Cardiac muscle cell (in vitro differentiated cells and primary cell): ENCODE measurements at places on chromosomes 5 and 9. TPM values are rescaled to one million over a fixed set of nuclear protein-coding genes. Genes with fewer than 3 reads are reported as not detected.

SEMA5A gene
- 12.9 and 15.7 TPM in 2 replicates for polyA plus RNA-seq

MYOZ3 gene
- 10.7 and 13.8 TPM in 2 replicates for polyA plus RNA-seq

DNA sequence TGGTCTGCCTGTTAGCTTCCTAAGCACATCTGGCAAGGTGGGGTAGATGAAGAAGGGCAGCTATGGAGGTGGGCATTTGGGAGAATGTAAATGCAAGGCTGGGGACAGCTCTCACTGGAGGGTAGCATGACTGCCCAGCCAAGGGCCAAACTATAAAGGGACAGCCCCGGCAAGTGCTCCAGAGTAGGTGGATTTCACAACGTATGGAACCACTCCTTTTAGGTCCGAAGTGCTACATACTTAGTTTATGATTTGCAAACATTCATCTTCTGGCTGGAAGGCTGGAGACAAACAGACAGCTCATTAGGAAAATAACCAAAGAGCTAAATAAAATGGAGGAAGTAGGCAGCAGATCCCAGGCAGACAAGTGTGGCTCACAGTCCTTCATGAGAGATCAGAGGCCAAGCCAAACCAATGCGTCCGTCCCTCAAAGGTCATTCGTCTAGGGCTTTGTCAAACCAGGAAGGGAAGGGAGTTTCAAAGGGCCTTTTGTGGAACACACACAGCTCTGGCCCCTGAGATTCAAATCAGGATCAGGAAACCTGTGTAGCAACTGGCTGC is 42.5 kb upstream of the GLRX start:
- DNase-seq: no peak

FGF10 gene
- polyA plus RNA-seq: 43.7 and 68.6 TPM in 2 replicates

DNA sequence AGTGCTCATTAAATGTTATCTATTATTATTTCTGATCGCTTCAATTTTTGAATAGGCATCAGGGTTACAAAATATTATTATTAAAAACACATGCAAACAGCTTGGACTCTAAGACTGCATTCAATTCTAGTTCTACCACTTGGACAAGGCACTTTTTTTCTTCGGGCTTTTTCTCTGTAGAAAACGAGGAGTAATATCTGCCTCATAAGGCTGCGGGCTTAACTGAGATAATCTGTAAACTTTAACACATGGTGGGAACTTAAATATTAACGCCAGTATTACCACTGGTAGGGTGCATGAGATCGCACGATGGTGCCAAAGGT is 511 bp upstream of the SPDL1 start:
- DNase-seq: no peak

HNRNPK gene
- 568 and 768 TPM in 2 replicates for polyA plus RNA-seq

DNA sequence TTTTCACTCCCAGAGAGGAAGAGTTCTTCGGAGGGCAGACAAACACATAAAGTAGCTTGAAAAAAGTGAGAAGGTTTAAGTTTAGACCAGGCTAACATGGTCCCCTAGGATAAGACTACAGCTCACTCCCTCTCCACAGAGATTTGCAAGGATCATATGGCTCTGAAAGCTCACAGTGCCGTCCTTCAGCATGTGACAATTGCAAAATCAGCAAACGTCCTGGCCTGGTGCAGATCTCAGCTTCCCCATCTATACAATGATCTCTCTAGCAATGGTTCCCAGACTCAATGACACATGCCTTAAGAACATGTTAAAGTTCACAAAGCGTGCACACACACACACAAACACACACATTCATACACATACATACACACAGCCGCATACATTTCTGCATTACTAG is 327.6 kb downstream of the ACTL7B start:
- no peak for DNase-seq

FKBP15 gene
- polyA plus RNA-seq: 10.9 and 15.7 TPM in 2 replicates

DNA sequence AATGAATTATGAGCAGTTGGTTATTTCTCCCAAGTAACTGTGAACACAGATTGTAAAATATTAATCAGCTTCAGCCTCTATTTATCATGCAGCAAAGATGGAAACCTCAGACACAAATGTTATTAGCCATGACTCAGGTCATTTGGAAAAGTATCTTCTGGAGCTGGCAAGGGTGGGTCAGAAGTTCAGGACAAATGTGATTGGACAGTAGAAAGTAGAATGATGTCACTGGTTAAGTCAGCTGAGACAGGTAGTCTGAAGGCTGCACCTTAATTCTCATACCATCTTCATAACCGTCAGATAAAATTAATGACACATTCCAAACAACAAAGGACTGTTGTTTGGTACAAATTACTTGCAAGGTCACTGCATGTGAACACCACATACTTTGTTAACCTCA is 140.2 kb downstream of the EMB start:
- no peak for DNase-seq

- no peak for DNase-seq
Observed at GRCh38 chr9:113298924-113299770, 4.0 kb downstream of the RNF183 start.

FST gene
- polyA plus RNA-seq: 29.3 and 44.8 TPM in 2 replicates

WDR38 gene
- not detected in 2 replicates for polyA plus RNA-seq

DNA sequence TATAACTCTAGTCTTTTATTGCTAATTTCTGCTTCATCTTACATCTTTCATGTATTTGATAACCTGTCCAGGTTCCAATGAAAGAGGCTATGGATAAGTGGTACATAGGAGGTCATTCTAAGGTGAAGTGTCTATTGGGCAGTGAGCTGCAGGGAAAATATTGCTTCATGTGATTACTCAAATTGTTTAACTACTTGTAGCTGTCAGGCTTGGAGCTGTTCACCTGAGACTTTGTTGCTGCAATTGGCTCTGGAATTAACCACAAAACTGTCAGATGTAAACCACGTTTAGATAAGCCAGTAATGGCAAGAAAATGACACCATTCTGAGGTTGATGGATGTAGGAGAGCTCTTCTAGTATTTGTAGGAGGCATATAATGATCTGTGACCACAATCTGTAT is 26.0 kb downstream of the ADAMTSL1 start:
- peak; percentile 53 for DNase-seq

ARL14EPL gene
- polyA plus RNA-seq: not detected in 2 replicates

- DNase-seq: no peak
Observed at GRCh38 chr5:54991416-54991815, 6.0 kb upstream of the ESM1 start.

- DNase-seq: no peak
Observed at GRCh38 chr9:33818167-33818846, 1.3 kb downstream of the UBE2R2 start.

GRCh38 chr5:140109018-140109758 is 4.7 kb upstream of the PURA start:
- no peak for DNase-seq

- DNase-seq: peak; percentile 40
Observed at GRCh38 chr9:18666348-18666747, 192.4 kb downstream of the ADAMTSL1 start.

DNA sequence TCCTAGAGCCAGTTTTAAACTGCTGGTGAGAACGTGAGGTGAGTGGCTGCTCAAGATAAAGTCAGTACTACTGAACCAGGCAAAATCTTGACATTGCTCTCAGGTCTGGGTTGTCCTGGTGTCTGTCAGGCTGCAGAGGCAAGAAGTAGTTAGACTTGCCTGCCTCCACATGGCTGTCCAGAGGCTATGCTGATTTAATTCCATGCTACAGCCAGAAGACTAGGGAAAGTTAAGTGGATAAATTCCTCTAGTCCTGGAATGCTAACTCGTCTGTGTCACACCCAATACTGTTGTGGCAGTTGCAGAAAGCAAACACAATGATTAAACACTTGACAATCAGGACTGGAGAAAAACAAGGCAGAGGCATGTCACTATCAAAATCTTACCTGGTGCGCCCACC is 118.9 kb downstream of the ACER2 start:
- no peak for DNase-seq

SCGB3A2 gene
- 0.37 TPM in 1 of 2 replicates, not detected in the other for polyA plus RNA-seq

TAF7 gene
- 165 and 215 TPM in 2 replicates for polyA plus RNA-seq

- DNase-seq: no peak
Observed at GRCh38 chr9:10651012-10651411, 38.2 kb upstream of the PTPRD start.

GRCh38 chr5:80198399-80198798 is 57.4 kb downstream of the SERINC5 start:
- no peak for DNase-seq

DNA sequence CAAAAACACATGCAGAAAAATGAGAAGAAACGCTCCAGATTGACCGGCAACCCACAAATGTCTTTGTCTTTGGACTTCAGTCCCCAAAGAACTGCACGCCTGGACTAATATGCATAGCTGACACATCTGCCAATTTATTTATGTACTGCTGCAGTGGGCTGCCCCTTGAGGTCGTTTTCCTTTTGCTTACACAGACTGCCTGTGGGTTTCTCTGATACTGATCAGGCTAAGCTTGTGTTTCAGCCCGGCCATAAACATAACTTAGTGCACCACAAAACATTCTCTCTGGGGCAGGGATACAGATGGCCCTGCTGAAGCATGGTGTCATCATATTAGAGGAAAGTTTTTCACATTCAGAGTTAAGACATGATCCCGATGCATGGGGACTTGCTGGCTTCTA is 75.4 kb downstream of the NUDT12 start:
- no peak for DNase-seq

CCL28 gene
- polyA plus RNA-seq: 0.64 TPM in 1 of 2 replicates, not detected in the other

GRCh38 chr5:138503487-138504270 is 38.4 kb downstream of the EGR1 start:
- peak; percentile 77 for DNase-seq

OTP gene
- polyA plus RNA-seq: not detected in 2 replicates

DNA sequence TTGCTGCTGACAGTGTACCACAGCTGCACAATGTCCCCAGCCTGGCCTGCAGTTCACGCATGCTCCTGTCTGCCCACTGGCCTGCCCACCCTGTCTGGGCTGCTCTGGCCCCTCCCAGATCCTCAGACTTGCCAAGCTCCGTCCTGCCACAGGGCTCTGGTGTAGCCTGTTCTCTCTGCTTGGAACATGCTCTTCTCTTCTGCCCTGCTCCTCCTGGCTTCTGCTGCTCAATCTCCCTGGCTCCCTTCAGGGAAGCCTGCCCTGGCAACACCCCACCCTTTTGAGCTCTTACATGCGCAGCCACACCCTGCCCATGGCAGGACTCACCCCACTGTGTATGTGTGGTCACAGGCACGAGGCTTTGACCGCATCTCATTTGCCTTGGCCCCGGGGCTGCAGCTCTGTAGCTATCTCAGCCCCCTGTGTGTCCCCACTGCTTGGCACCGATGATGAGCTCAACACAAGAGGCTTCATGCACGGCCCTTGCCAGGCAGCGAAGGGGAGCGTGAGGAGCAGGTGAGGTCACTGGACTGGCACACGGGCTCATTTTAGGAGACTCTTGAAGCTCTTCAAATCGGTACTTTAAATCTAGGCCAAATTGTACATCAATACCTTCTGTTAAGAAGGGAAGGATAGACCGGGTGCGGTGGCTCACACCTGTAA is 20.4 kb upstream of the BRD3 start:
- DNase-seq: no peak

C5 gene
- polyA plus RNA-seq: 0.49 and 0.55 TPM in 2 replicates
